T-helper 17 cell (primary cell): ENCODE measurements at places on chromosomes 1 and 21. TPM values are rescaled to one million over a fixed set of nuclear protein-coding genes. Genes with fewer than 3 reads are reported as not detected.

- H3K27ac ChIP-seq = peak overlapping the region; percentile 87
- DNase-seq = no peak
- H3K36me3 ChIP-seq = peaks cover 5% of the 10 kb centered on the region
Observed at GRCh38 chr1:179090522-179090921, 8.7 kb downstream of the TOR3A start.

- no peak for DNase-seq
- H3K4me1 ChIP-seq = peaks cover 3% of the 10 kb centered on the region
- no peaks in the 10 kb centered on the region for H3K36me3 ChIP-seq
- H3K4me3 ChIP-seq = no peak overlapping the region
- peaks cover 47% of the 10 kb centered on the region for H3K27me3 ChIP-seq
Observed at GRCh38 chr1:107479865-107480350, 339.1 kb downstream of the NTNG1 start.

DNA sequence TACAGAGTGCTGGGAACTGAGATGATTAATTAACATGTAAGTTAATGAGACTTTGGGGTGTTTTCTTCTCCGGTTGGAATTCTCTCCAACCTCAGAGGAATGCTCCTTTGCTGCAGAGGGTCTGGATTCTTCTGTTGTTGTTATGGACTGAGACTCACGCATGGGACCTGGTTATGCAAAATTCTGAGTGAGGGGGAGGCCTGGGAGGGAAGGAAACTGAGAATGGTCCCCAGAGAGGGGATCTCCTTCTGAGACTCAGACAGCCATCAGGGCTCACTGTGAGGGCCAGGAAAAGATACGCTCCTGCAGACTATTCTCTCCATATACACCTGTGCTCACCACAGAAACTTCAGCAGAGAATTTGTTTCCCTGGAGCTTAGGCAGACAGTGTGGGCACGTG is 56.3 kb downstream of the HTR6 start:
- DNase-seq = no peak
- H3K27ac ChIP-seq = no peak overlapping the region
- no peak overlapping the region for H3K4me3 ChIP-seq
- H3K36me3 ChIP-seq = peaks cover 2% of the 10 kb centered on the region
- H3K27me3 ChIP-seq = no peaks in the 10 kb centered on the region
- no peaks in the 10 kb centered on the region for H3K4me1 ChIP-seq

GRCh38 chr21:45183852-45184251 is 103.8 kb downstream of the POFUT2 start:
- H3K4me1 ChIP-seq = peaks cover 4% of the 10 kb centered on the region
- no peaks in the 10 kb centered on the region for H3K27me3 ChIP-seq
- H3K4me3 ChIP-seq = no peak overlapping the region

- no peak overlapping the region for H3K4me3 ChIP-seq
- no peak for DNase-seq
- peaks cover 45% of the 10 kb centered on the region for H3K27me3 ChIP-seq
- H3K36me3 ChIP-seq = peaks cover 2% of the 10 kb centered on the region
- H3K4me1 ChIP-seq = peaks cover 11% of the 10 kb centered on the region
Observed at GRCh38 chr1:204367956-204368355, 8.2 kb upstream of the PLEKHA6 start.

GRCh38 chr1:228303596-228303995 is 95.8 kb downstream of the OBSCN start:
- H3K27ac ChIP-seq = no peak overlapping the region
- no peaks in the 10 kb centered on the region for H3K4me1 ChIP-seq
- no peak overlapping the region for H3K4me3 ChIP-seq
- peaks cover 3% of the 10 kb centered on the region for H3K36me3 ChIP-seq
- no peak for DNase-seq

GRCh38 chr21:37430184-37430821 is 63.7 kb downstream of the DYRK1A start:
- no peaks in the 10 kb centered on the region for H3K27me3 ChIP-seq
- no peak for DNase-seq
- peaks cover 6% of the 10 kb centered on the region for H3K36me3 ChIP-seq
- H3K27ac ChIP-seq = peak overlapping the region; percentile 82
- no peak overlapping the region for H3K4me3 ChIP-seq

- H3K27ac ChIP-seq = no peak overlapping the region
- H3K36me3 ChIP-seq = peaks cover 3% of the 10 kb centered on the region
- H3K27me3 ChIP-seq = no peaks in the 10 kb centered on the region
- H3K4me3 ChIP-seq = no peak overlapping the region
- peaks cover 16% of the 10 kb centered on the region for H3K4me1 ChIP-seq
Observed at GRCh38 chr1:198529414-198529813, 11.1 kb downstream of the ATP6V1G3 start.

- peak overlapping the region; percentile 94 for H3K27ac ChIP-seq
- peaks cover 22% of the 10 kb centered on the region for H3K4me1 ChIP-seq
- peaks cover 2% of the 10 kb centered on the region for H3K36me3 ChIP-seq
- no peaks in the 10 kb centered on the region for H3K27me3 ChIP-seq
- DNase-seq = no peak
Observed at GRCh38 chr1:154384650-154385489, 20.3 kb upstream of the IL6R start.

DNA sequence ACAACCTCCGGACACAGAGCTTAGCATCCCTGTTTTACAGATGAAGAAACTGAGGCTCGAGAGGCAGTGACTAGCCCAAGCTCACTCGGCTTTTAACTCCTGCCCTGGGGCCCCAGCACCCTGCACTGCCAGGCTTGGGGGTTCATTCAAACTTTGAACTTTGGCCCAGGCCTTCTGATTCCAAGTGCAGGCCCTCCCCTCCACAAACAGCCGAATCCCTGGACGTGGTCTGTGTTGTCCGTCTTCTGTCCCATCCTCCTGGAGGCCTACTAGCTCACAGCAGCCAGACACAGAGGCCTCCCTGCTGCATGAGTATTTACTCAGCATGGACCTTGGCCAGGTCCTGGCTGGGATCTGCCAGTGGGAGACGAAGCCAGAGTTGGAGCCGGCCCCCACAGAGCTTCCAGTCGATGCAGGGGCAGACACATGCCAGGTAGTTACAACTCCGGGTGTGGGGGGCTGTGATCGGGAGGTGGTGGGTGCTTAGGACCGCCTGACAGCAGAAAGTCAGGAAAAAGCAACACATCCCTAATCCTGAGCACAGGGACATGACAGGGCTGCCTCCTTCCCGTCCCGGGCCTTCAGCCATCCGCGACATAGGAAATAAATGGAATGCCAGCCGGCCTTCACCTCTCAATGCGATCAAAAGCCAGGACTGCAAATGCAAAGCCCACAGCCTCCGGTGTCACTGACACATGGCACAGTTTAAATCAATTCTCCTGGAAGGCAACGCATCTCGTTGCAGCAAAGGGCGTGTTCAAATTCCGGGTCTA is 7.4 kb downstream of the IFFO2 start:
- H3K36me3 ChIP-seq = no peaks in the 10 kb centered on the region
- peak overlapping the region; percentile 100 for H3K27ac ChIP-seq
- H3K27me3 ChIP-seq = no peaks in the 10 kb centered on the region
- no peak for DNase-seq
- H3K4me3 ChIP-seq = peak overlapping the region; percentile 94

- H3K4me3 ChIP-seq = no peak overlapping the region
- no peak for DNase-seq
- peaks cover 42% of the 10 kb centered on the region for H3K27me3 ChIP-seq
- H3K36me3 ChIP-seq = no peaks in the 10 kb centered on the region
- no peak overlapping the region for H3K27ac ChIP-seq
- peaks cover 2% of the 10 kb centered on the region for H3K4me1 ChIP-seq
Observed at GRCh38 chr1:111032295-111032897, 68.7 kb upstream of the LRIF1 start.

- H3K4me1 ChIP-seq = no peaks in the 10 kb centered on the region
- H3K27ac ChIP-seq = no peak overlapping the region
- H3K36me3 ChIP-seq = no peaks in the 10 kb centered on the region
- H3K4me3 ChIP-seq = no peak overlapping the region
- no peak for DNase-seq
Observed at GRCh38 chr1:215557992-215558626, 9.0 kb upstream of the KCTD3 start.

GRCh38 chr1:222466150-222466865 is 81.6 kb downstream of the HHIPL2 start:
- H3K27me3 ChIP-seq = no peaks in the 10 kb centered on the region
- H3K4me3 ChIP-seq = peak overlapping the region; percentile 28
- peaks cover 15% of the 10 kb centered on the region for H3K4me1 ChIP-seq

DNA sequence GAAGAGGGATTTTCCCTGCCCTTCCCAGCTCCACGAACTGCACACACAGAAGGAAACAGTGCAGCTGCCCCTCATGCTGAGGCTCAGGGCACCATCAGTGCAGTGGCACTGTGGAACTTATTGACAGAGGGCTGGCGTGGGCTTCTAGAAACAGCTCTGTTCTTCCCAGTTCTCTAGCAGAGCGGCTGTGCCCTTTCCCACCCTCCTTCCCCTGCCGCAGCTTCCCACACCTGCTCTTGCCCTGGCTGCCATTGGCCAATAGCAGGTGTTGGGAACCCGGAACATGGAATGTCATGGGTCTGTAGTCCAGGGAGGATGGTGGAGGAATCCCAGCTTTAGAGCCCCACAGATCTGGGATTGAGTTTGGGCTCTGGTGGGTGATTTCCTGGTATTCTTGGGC is 343.8 kb downstream of the RPS6KC1 start:
- H3K27ac ChIP-seq = no peak overlapping the region
- no peak overlapping the region for H3K4me3 ChIP-seq
- H3K4me1 ChIP-seq = no peaks in the 10 kb centered on the region
- DNase-seq = no peak
- H3K27me3 ChIP-seq = peaks cover 8% of the 10 kb centered on the region
- H3K36me3 ChIP-seq = no peaks in the 10 kb centered on the region

GRCh38 chr21:41435706-41436105 is 9.7 kb downstream of the MX1 start:
- H3K36me3 ChIP-seq = peaks cover 22% of the 10 kb centered on the region
- H3K27me3 ChIP-seq = no peaks in the 10 kb centered on the region
- DNase-seq = no peak
- no peak overlapping the region for H3K4me3 ChIP-seq
- peaks cover 7% of the 10 kb centered on the region for H3K4me1 ChIP-seq
- peak overlapping the region; percentile 77 for H3K27ac ChIP-seq

GRCh38 chr1:162197615-162198421 is 128.3 kb downstream of the NOS1AP start:
- H3K4me3 ChIP-seq = no peak overlapping the region
- H3K4me1 ChIP-seq = no peaks in the 10 kb centered on the region
- DNase-seq = no peak
- peaks cover 59% of the 10 kb centered on the region for H3K27me3 ChIP-seq

DNA sequence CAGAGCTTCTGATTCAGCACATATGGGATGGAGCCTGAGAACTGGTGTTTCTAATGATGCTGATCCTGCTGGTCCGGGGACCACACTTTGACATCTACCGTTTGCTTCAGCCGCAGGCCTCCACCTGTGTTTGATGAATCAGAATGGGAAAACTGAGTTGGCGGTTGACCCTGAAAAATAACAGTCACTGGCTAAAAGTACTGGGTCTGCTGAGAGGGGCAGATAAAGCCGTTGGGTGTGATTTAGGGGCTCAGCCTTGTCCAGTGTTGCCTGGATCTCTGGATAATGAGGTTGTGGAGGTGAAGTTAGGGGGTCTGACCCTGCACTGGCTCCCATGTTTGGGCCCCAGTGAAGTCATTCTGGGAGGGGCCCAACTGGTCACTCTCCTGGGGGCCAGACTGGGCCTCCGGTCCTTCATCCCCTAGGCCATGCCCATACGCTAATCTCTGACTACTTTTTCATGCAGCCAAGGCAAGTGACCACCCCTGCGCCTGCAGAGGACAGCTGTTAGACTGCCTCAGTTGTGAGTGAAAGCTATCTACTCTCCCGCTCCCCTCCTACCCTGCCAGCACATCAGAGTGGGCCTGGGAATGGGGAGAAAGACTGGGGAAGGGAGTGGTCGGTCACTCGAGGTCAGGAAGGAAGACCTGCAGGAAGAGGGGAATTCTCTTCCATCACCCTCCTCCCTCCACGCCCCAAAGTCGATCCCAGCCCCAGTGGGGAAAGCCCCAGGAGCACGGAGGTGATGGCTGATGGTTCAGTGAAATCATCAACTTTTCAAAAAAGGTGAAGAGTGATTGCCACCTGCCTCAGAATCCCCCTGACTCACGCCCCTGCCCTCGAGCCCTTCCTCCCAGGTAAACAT is 27.7 kb downstream of the VASH2 start:
- H3K4me3 ChIP-seq = no peak overlapping the region
- no peak for DNase-seq
- H3K27ac ChIP-seq = peak overlapping the region; percentile 60
- peaks cover 8% of the 10 kb centered on the region for H3K36me3 ChIP-seq

The HAX1 gene
- 52.5 TPM for total RNA-seq

The C8B gene
- not detected for total RNA-seq

The OR2L2 gene
- total RNA-seq = 0.22 TPM

The PDC gene
- total RNA-seq = not detected

The CLEC20A gene
- not detected for total RNA-seq

The PRDM16 gene
- not detected for total RNA-seq

The REN gene
- total RNA-seq = not detected

The UBR4 gene
- total RNA-seq = 140 TPM

The ADCY10 gene
- total RNA-seq = 1.4 TPM
